ENCODE measurements at places on chromosomes 16 and 17.
A peak's percentile ranks its signal among the peaks of the same experiment; 100 is the strongest.

- DNase-seq = no peak
Measured at GRCh38 chr16:3642397-3643094, 11.9 kb upstream of the DNASE1 start.

DNA sequence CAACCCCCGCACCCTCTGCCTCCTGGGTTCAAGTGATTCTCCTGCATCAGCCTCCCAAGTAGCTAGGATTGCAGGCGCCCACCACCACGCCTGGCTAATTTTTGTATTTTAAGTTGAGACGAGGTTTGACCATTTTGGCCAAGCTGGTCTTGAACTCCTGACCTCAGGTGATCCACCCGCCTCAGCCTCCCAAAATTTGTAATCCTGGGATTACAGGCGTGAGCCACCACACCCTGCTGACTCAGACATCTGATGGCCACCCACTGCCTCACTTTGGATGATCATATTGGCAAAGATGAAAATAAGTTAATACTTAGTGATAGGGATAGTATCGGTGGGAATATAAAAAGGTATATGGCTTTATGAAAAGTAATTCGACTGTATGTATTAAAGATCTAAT is 55.9 kb downstream of the GRB2 start:
- no peak for DNase-seq

GRCh38 chr17:65727246-65727645 is 165.8 kb upstream of the AXIN2 start:
- DNase-seq = no peak

DNA sequence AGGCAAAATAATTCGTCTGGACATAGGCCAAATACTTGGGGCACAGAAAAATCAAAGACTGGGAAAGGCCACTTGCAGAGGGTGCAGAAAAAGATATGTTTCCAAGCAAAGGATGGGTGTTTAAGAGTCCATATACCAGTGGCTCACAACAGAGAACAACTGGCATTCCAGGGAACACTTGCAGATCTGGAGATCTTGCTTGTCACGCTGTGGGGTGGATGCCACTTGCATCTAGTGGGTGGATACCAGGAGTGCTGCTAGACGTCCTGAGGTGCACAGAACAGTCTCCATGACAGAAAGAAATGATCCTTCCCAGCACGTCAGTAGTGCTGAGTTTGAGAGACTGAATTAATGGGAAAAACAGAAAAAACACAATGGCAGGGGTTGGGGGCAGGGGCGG is 8.4 kb downstream of the CBX8 start:
- DNase-seq = no peak

DNA sequence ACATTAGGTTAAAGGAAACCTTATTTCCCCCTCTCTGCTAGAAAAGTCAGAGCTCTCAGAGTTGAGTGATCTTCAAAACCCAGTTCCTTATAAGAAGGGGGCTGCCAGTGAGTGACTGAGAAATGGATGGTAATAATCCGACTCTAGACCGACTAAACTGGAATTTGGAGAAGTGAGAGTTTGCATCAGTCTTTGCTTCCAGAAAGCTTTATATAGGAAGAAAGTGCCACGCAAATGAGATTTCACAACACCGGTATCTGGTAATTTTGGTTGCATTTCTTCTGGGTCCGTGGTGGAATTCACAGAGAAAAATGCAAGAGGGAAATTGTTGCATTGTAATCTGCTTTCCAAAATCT is 271.4 kb downstream of the MAF start:
- no peak for DNase-seq

DNA sequence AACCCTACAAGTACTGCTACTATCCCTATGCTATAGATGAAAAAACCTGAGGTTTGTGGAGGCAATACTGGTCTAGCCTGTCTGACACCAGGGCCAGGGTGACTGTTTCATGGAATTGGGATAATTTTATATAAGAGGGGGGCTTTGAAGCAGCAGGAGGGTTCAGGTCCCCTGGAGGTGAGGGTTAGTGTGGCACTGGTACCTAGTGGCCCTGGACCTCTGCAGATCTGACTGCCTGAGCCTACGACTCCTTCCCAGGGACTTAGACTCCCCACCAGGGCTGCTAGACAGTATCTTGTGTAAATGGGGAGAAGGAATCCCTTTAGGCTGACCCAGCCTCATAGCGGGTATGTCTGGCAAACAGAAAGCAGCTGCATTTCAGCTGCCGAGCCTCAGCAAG is 6.8 kb downstream of the ADAP2 start:
- DNase-seq = no peak

- DNase-seq = peak; percentile 65
Measured at GRCh38 chr17:29124135-29124924, 55.9 kb downstream of the MYO18A start.

GRCh38 chr16:77330332-77331042 is 104.3 kb downstream of the ADAMTS18 start:
- DNase-seq = peak; percentile 52

DNA sequence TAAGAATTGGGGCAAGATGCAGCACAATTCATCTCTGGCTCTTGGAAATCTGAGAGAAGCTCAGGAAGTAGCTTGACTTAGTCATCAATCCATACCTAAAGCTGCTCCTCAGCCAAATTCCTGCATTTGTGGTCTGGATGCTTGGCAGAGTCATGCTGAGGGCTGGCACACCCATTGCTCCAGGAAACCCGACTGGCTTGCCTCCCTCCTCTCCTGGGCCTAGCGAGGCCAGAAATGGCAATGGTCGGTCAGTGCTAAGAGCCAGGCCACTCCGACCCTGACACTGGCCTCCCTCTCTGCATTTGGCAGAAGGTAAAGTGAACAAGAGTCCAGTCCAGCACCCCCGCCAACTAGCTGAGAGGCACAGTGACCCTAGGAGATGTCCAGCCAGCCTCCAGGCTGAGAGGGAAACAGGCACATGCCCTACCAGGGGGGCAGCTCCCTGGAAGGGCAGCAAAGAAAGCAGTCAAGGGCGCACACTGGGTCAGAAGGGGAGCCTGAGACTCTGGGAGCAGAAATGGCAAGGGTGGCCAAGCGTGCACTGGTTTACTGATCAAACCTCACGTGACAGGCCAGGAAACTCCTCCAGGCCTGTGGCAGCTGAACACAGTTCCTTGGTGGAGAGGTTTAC is 10.0 kb downstream of the POLDIP2 start:
- DNase-seq = no peak

- no peak for DNase-seq
Measured at GRCh38 chr16:2148714-2149629, 547 bp downstream of the RAB26 start.

DNA sequence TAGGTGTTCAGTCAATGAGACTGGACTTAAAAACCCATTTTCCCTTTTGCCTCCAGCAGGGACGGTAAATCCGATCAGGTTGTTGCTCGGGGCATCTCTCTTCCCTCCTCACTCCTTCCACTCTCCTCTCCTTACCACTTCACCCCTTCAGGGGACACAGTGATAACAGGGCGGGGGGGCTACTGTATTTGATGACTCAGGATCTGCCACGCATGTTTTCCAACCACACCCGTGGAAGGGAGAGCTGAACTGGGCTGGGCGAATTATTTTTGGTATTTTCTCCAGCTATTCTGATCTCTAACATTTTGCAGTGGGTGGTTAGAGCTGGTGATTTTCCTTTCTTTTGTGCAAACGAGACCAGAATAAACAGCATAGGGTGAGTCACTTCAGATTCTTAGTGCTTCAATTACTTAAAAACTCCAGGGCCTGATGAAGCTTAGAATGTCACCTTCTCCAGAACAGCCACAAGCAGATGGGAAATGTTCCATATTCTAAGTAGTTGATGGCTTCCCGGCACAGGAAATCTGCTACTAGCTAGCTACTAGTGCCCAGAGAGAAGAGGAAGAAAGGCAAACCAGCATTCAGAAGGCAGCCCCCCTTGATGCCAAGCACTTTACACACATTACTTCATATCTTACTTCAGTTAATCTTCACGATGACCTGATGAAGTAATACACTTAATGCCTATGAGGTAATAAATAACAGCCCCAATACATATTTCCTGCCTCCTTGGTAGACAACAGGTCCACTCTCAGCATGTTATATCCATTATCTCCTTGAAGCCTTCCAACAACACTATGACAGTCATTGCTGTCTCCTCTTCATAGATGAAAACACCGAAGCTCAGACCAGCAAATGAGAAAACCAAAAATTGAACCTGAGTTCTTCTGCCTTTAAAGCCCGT is 74.1 kb downstream of the ASIC2 start:
- no peak for DNase-seq

- DNase-seq = no peak
Measured at GRCh38 chr16:29844575-29845331, 18.3 kb downstream of the CDIPT start.

DNA sequence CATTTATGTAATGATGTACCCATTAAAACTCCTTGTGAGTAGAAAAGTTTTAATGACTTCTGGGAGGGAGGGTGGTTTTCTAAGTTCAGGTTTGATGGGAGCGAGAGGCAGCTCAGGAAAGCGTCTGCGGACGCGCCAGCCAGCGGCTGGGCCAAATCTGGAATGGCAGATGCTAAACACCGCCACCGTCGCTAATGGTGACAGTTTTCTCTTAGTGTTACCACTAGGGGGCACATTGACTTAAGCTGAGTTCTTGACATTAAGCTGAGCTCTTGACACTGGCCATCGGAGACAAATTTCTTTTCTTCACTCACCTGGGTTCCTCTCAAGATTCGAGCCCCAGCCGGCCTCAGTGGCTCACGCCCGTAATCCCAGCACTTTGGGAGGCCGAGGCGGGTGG is 6.7 kb downstream of the TRPV1 start:
- no peak for DNase-seq

DNA sequence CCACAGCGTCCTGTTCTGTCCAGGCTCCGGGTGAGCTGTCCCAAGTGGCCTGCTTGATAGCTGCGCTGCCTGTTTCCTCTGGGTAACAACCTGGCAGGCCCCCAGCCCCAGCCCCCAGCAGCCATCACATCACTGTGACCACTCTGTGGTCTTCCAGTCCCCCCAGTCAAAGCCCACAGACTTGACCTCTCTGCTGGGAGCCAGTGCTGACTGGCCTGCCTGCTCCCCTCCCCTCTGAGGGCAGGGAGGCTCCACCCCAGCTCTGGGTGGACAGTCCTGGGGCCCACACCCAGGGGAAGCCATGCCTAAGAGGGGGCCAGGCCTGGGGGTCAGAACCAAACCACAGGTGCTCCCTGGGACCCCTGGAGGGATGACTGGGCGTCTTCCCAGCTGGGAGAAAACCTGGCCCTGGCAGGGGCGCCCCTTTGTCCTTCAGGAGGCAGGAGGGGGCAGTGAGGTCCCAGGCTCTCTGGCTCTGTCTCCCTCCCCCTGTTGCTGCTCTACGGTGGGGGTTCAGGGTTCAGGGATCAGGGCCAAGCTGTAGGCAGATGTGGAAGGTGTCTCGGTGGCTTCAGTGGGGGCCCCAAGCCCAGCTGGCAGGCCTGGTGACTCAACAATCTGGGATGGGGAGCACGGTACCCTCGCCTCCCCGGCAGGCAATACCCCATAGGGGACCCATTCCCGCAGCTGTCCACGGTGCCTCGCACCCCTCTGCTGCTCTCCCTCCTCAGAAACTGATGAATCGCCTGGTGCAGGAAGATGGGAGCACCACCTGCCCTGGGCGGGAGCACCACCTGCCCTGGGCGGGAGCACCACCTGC is 1.8 kb upstream of the SLC16A3 start:
- no peak for DNase-seq

DNA sequence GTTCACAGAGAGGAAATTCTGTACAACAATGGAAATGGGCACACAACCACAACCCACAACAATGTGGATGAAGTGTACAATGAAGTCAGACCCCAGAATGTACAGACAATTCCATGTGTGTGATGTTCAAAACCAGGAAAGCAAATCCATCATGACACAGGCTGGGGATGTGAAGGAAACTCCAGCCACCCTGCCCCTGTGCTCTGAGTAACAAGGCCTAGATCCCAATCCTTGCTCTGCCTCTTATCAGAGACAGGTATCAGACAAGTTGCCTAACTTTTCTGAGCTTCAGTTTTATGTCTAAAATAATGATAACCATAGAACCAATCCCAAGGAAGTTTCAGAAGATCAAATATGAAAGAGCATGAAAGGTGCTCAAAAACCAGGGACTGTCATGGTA is 1.8 kb upstream of the C16orf95 start:
- DNase-seq = no peak

- no peak for DNase-seq
Measured at GRCh38 chr16:86970726-86971125, 346.5 kb downstream of the C16orf95 start.

DNA sequence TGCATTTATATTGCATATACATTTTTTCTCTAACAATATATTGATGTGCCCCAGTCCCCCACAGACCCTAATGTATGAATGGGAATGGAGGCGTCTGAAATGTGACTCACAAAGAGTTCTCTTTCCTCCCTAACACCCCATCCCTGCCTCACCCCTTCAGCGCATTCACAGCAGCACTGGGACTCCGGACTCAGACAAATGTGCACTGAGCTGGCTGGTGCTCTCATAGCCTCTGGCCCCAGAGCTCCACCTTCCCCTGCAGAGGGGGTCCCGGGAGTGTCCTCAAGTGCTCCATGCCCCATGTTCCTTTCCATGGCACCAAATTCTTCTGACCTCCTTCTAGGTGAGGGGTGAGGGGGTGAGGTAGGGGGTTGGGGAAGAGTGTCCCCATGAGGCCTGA is 20.6 kb downstream of the NPTX1 start:
- no peak for DNase-seq

- DNase-seq = no peak
Measured at GRCh38 chr17:6753546-6753945, 2.3 kb upstream of the XAF1 start.

- no peak for DNase-seq
Measured at GRCh38 chr16:89313583-89313982, 96.1 kb downstream of the ZNF778 start.

DNA sequence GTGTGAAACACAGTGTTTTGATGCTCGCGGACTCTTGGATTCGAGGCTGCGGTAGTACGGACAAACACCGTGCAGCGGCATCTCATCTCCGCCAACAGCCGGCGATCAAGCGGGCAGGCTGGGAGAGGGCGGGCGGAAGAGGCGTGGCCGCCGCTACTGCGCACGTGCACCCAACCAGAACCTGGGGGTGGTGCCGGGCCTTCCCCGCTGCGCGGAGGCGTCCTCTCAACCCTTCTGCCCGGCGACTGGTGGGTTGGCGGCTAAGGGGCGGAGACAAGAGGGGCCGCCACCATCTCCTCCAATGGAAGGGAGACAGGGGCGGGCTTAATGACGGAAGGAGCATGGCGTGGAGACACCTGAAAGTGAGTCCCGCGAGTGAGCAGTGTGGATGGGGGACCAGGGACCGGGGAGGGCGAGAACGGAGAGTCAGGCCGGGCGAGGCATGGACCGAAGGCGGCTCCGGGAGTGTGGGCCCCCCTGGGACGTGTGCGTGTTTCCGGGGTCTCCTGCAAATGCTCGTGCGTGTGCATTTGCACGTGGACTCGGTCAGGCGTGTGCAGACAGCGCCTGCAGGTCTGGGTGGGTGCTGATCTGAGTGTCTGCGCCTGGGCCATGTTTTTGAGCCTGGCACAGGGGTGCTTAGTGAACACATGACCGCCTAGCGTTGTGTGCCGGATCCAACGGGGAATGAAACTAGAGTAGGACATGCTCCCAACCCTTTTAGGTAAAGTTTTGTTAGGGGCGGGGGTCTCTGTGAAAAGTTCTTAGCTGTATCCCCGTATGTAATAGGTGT is at the start of gene DHODH:
Gene DHODH, plus strand, starts transcription at position 321 of the 793 bp plus-strand sequence. Its CDS starts 21 bp downstream, at position 342.
- peak; percentile 98 for DNase-seq

Measured in ecto neural progenitor cell (in vitro differentiated cells).